T-helper 2 cell treated with Interferon-gamma antibody and Interleukin-4, amounts not matched to agents 5 μg/mL and 100 μg/mL, for 36 hours (primary cell): ENCODE measurements at places on chromosomes 1 and 21.

DNA sequence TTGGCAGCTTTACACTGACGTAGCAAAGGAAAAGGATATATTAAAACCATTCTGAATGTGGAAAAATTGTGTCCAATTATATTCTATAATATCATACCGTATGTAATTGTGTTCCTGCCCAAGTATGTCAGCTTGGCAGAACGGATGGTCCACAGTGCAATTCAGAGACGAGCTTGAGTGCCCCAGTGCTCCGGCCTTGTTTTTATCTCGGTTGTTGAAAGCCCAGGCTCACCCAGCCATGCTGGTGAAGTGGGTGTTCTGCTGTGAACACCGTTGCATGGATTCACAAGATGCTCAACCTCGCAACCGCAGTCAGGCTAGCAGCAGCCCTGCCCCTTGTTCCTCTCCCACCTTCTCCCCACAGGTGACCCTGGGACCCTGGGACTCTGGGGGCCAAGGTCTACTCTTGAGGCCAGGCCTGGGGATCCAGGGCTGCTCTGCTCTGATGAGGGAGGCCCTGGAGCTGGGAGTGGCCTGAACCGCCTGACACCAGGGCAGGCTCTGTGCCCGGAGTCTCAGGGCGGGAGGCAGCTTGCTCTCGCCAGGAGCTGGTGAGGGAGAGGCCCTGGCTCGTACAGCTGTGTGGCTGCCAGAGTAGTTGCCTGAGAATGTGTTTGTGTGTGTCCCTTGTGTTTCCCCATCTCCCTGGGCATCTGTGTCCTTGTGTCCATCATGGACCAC, 11.2 kb downstream of the PTPRF start:
- no peak for DNase-seq

DNA sequence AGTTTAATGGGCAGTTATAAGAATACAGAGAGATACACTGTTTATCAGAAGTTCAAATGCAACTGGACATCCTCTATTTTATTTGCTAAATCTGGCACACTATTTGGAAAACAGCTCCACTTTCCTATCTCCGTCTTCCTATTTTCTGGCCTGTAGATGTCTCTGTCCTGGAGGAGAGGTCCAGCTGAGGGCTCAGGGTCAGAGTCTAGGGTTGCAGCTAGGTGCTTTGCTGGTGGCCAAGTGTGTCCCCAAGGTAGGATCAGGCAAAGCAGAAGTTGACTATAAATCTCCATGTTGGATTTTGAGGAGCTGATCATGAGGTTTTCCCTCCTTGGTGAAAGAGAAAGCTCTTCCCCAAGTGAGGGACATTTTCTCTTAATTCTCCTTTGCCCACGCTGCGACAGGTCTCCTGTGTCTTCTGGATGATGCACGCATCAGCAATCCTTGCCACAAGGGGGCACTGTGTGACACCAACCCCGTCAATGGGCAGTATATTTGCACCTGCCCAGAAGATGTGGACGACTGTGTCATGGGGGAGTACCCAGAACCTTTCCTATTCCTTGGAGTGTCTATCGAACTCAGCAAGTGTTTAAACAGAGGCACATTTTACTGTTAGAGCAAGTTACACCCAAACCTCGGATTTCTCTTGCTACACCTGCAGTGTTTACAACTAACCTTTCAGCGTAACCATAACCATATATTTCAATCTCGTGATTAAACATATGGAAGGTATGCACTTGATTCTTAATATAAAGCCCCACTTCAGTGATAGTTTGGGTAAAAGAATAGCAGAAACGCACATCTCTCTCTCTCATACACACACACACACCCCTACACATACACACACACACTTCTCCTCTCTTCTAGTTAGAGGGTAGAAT, 10.2 kb downstream of the ADAM30 start:
- DNase-seq, result peak; percentile 32

DNA sequence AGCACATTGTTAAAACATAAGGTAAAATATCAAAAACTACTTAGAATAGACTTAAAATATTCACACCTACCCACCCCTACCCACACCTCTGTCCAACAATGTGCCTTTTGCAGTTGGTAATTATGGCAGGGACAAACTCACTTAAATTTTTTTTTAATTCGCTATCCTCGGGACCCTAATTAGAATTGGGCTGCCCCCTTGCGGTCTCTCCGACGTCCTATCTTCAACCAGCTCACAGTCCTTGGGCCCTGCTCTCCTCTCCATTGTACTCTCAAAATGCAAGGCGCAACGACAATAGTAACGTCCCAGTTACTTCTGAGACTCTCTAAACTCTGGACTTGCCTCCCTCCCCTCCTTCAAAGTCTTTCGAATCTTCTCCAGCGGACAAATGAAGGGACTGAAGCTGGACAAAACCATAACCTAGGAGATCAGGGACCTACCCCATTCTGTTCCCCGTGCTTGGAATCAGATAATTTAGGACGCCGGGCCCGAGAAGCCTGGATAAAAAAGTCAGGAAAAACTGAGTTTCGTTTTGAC, 1.1 kb upstream of the CIART start:
- DNase-seq, result peak; percentile 35

DNA sequence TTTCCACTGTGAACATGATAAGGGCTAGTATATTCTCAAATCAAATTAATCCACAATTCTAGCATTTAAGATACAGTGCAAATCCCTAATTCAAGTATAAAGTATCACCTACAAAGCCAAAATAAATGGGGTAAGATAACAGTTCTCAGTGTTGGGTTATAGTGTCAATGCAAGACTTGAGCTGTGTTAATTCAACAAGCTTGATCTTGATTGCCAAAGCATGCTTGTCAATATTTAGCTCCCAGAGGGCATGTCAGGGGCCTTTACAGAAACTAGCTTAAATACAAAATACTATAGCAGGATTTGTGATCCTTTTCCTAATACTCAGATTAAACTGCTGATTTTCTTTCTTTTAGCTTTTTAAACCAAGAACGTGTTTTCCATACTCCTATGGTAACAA, 541.3 kb downstream of the PTBP2 start:
- DNase-seq, result no peak

DNA sequence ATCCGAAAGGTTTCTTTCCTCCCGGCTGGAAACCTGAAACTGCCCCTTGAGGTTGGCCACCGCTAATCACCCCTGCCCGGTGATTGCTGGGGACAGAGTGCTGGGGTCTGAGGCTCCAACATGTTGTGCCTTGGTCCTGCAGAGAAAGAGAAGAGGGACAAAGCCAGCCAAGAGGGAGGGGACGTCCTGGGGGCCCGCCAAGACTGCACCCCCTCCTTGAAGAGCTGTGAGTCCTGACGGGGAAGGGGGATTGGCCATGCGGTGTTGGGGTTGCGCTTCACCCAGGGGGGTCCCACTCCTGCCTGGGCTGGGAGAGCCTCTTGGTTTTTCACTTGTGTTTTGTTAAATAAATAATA, 19.5 kb downstream of the LDLRAP1 start:
- DNase-seq, result no peak

DNA sequence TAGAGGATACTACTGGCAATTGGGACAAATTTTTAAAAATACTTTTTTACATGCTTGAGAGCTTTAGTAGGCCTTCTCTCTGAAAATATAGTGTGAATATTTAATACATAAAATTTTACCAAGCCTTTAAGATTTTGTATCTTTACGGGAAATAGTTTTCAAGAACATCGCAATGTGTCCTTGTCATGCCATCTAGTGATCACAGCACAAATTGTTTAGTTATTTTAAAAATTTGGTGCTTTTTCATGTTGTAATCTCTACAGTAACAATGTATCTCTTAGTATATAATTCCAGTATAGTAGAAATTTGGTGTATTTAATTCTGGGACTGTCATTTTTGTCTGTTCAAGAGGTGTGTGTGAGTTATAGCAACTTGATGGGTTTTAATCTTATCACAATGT, 6.7 kb downstream of the CDC7 start:
- DNase-seq, result no peak

DNA sequence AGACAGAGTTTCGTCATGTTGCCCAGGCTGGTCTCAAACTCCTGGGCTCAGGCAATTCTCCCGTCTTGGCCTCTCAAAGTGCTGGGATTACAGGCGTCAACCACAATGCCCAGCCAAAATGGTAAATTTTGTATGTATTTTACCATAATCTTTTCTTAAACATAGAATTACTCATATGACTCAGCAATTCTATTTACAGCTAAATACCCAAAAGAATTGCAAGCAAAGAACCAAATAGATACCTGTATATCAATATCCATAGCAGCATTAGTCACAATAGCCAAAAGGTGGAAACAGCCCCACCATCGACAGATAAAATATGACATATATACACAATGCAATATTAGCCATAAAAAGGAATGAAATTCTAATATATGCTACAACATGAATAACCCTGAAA, 36.5 kb downstream of the TESK2 start:
- DNase-seq, result no peak

DNA sequence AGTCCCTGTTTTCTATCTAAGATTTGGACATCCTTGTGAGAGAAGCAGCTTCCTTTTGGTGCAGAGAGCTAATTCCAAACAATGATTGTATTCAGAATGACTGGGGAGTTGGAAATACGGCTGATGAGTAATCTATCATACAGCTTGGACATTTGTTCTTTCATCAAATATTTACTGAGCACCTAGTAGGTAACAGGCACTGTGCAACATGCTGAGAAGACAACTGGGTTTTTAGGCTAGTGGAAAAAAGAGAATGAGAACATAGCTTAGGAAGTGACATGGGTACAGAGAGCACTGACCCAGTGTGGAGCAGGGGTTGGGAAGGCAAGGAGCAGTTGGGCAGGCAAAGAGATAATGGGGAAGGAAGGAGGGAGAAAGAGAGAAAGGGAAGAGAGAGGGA, 87.5 kb downstream of the TBX19 start:
- DNase-seq, result no peak

DNA sequence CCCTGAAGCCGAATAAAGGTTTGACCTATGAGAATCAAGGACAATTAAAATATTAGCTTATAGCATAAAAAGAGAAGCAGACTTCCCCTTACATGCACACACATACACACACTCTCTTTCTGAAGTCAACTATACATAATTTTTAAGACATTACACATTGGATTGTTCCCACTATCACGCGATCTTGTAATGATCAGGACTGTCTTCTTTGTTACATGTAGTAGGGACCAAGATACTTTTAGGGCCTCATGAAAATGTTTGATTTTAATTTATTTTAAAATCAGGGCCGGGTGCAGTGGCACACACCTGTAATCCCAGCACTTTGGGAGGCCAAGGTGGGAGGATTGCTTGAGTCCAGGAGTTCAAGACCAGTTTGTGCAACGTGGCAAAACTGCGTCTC, 16.4 kb upstream of the IRF2BP2 start:
- no peak for DNase-seq

- DNase-seq, result no peak
Measured at GRCh38 chr1:23701996-23702395, 10.4 kb downstream of the RPL11 start.

DNA sequence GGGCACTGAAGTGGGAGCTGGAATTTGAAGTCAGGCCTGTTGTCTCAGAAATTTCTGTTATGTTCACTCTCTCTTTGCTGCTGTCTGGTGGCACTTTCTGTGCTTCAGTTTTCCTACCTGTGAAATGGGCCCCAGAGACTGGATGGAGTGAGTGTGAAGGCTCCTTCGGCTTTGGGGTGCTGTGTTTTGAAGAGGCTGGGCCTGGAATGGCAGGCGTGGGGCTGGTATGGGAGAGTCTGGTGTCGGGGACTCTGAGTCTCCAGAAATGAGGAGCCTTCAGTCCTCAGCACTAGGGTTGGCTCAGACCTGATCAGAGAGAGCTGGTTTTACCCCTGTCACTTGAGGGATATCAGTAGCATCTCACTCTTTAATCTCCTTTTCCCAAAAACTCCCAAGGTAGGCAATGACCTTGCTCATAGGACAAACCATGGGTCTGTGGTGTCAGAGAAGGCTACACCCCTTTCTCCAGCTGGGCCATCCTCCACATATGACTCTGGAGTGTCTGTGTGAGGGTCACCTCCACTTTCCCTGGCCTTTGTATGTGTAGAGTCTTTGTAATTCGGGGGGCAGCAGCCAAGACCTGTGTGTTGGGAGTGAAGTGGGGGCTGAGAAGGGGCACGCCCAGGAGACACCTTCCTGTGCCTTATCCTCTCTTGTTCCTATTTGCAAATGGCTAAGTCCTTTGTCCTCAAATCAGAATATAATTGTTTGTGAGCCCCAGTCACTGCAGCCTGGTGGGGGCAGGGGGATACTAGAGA, 279.9 kb downstream of the PTPRU start:
- DNase-seq, result no peak

DNA sequence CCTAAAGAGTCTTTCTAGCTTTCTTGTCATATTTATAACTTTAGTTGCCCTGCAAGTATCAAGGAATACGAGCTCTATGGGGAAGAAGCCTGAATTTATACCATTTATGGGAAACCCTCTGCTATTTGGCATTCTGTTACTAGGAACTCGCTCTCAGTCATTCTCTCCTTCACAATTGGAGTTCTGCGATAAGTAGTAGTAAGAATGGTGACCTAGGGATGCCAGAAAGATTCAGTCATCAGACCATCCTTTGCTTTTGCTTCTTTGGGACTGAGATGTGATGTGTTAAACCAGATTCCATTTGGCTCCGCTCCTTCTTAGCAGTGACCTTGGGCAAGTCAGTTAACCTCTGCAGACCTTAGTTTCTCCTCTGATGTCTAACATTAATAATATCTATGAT, 256.5 kb downstream of the FGGY start:
- no peak for DNase-seq

DNA sequence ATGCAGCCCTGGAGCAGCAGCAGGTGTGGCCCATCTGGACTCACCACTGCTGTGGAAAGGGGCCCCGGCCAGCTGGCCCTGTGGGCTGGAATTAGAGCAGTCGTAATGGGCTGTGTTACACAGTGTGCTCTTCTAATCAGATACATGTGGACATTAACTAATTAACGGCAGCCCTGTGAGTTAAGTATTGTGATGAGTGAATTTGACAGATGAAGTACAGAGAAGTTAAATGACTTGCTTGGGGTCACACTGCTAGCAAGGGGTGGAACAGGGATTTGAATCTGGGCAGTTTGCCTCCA, 58.6 kb downstream of the MDM4 start:
- no peak for DNase-seq

- no peak for DNase-seq
Measured at GRCh38 chr1:75471252-75471651, 139.7 kb downstream of the SLC44A5 start.

GRCh38 chr1:229249854-229250644, 20.9 kb upstream of the RAB4A start:
- DNase-seq, result no peak

GRCh38 chr1:35036621-35037020, 4.9 kb upstream of the ZMYM6 start:
- DNase-seq, result no peak

GRCh38 chr1:117793413-117793812, 136.0 kb downstream of the GDAP2 start:
- DNase-seq, result no peak

DNA sequence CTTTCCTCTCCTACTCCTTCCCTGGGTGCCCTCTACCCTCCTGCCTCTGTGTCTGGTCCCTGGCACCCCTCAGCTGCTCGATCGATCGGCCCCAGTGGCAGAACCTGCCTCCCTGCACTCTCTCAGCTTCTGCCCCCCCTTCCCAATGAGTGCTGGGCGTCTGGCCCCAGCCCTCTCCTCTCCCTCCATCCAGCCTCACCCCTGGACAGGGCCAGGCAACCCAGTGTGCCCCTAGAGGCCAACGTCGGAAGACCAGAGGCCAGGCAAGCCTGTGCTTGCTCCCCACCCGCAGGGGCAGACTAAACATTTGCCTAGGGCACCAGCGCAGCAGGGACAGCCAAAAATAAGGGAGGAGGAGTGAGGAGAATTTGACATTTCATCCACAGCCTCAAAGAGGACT, 43.5 kb downstream of the LGR6 start:
- DNase-seq, result no peak

GRCh38 chr1:36783475-36783874, 250.8 kb downstream of the GRIK3 start:
- no peak for DNase-seq

- DNase-seq, result no peak
Measured at GRCh38 chr21:41074396-41075184, 93.4 kb upstream of the BACE2 start.

- no peak for DNase-seq
Measured at GRCh38 chr1:53508991-53509666, 49.9 kb downstream of the DMRTB1 start.
